ENCODE measurements at places on chromosomes 5 and 9.

DNA sequence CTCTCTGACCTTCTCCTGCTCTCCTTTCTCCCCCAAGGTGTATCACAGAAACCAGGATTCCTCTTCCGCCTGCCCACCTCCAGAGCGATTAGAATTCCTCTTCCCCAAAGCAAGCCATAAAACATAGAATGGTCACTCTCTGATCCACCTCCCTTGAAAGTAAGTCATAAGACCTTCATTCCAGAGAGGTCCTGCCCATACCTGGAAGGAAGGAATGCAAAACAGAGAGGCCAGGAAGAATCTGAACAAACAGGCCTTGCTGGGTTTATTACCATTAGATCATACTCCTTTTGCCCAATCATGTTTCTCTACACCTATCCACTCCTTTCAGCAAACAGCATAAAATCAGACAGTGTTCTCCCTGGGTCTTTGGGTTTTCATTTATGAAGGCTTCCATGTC is 21.0 kb downstream of the CDKL3 start:
- DNase-seq, result no peak

GRCh38 chr9:19174127-19174912 is 47.0 kb upstream of the PLIN2 start:
- DNase-seq, result peak; percentile 89

GRCh38 chr9:135348076-135348787 is 131.3 kb upstream of the PPP1R26 start:
- no peak for DNase-seq

DNA sequence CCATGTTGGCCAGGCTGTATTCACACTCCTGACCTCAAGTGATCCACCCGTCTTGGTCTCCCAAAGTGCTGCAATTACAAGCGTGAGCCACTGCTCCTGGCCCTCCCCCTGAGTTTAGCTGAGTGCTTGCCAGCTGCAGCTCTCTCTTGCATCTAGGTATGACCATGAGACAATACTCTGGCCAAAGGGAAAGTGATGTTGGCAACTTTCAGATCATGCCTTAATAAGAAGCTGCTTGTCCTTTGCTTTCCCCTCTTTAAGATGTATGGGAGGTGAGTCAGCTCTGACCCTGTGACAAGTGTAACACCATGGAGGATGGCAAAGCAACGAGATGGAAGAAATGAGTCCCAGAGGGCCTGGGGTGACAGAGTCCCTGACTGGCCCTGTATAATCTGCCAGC is 18.7 kb upstream of the DCAF12 start:
- DNase-seq, result no peak

GRCh38 chr5:113330533-113331208 is 104.1 kb downstream of the TSSK1B start:
- DNase-seq, result no peak

DNA sequence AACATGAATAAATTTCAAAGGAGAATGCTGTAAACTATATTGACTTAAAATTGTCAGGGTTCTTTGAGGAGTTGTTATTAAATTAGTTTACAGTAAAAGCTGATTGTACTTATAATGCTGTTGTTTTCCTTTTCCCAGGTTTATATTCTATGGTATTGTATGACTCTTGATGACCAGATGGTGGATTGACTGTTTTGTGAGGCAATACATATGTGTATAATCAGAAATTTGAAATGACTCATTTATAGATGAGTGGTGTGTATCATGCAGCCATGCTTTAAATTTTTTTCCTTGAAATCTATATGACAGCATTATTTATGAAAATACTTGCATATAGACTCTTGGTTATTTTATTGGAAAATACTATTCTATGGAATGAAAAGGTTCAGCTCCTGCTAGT is 195.3 kb downstream of the CNTLN start:
- DNase-seq, result no peak

DNA sequence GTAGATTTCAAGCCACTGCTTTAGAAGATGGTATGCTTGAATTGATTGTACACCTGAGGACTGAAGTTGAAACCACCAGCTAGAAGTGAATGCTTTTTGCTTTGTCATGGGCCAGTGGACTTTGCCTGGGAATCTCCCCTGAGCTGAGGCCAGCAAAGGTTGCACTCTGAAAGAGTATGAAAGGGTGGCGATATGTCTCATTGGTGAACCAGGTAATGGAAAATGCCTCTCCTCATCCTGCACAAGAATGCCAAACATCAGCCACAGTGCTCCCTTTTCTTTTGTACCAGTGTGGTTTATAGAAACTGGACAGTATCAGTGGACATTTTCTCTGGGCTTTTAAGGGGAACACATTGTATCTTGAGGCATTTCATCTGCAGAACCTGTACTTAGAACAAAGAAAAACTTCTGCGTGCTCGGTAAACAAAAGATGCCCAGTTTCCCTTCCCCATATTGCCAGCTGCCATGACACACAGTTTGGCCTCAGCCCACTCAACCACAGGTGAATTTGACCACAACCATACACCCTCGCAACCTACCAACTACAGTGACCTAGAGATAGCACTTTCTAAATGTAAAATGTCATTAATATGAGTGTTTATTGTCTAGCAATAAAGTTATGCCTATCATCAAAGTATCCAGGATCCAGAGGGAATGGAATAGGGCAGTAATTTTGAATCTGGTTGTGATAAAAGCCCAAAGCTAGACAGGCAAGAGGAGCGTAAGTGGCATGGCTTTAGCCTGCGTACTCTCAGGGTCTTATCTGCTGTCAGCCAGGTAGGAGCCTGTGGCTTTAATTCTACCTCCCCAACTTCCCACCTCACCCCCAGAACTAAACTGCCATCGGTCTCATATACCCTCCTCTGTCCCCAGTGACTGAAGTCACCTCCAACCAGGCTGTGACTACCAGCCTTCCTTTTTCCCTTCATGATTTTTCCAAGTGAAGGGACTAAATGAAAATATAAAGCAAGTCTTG is 79.5 kb upstream of the LHFPL2 start:
- no peak for DNase-seq

- DNase-seq, result no peak
Measured at GRCh38 chr5:57503433-57503832, 20.8 kb upstream of the ACTBL2 start.

DNA sequence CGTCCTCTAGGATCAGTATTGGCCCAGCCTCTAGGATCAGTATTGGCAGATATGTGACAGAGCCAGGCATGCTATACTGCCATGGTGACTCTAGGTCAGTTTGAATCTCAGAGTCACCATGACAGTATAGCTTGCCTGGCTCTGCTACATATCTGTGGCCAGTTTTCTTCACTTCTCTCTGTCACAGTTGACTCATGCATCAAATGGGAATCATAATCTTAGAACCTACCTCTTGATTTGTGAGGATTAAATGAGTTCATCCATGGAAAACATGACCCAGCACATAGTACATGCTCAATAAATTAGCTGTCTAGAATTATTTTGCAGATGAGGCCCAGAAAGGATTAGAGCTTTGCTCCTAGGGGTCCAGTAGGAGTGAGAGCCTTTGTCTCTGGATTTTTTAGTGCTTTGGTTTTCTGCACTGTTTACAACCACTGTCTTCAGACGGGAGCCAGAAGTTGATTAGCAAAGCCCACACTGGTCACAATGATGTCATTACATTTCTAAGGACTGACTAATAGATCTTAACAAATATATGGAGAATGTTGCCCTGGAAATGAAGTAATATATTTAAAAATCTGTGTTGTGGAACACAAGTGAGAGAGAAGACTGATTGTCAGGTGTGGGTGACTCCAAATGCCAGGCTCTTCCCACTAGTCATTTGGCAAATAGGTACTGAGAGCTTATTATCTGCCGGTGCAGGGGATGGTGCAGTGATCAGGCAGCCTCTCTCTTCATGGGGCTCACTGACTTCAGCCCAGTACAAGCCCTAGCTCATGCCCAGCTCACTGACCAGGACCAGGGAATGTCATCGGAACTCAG is 76.0 kb downstream of the COL15A1 start:
- no peak for DNase-seq

DNA sequence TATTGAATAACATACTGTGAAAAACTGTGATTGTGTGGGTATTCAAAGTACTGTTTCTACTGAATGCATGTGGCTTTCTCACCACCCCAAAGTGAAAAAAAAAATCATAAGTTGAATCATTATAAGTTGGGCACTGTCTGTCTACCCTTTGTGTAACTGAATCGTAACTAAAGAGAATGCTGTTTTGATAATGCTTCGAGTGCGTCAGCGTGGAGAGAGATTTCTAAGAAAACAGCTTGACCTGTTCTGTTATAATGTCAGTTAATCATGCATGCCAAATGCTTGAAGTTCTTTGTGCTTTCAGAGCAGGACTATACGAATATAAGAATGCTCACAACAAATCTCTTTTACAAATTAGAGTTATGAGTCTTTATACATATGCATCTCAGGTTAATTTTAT is 148.8 kb upstream of the SGCD start:
- no peak for DNase-seq

Data from CD14-positive monocyte (primary cell).